ENCODE measurements at places on chromosomes 7 and 10.

GRCh38 chr10:80871083-80871482 is 333.4 kb downstream of the SH2D4B start:
- no peak for DNase-seq

- no peak for DNase-seq
Observed at GRCh38 chr10:124138195-124138882, 44.9 kb upstream of the CHST15 start.

DNA sequence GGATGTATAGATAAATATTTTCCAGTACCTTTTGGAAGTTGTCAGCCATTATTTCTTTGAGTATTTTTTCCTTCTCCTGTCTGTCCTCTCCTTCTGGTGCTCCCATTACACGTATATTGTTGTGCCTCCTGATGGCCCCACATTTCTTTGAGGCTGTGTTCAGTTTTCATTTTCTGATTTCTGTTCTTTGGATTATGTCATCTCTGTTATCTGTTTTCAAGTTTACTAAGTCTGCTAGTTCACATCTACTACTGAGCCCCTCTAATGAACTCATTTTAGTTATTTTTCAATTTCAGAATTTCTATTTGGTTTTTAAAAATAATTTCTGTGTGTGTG is 16.3 kb downstream of the RBM33 start:
- no peak for DNase-seq

GRCh38 chr10:116421815-116422214 is 5.8 kb upstream of the PNLIPRP3 start:
- DNase-seq = no peak

DNA sequence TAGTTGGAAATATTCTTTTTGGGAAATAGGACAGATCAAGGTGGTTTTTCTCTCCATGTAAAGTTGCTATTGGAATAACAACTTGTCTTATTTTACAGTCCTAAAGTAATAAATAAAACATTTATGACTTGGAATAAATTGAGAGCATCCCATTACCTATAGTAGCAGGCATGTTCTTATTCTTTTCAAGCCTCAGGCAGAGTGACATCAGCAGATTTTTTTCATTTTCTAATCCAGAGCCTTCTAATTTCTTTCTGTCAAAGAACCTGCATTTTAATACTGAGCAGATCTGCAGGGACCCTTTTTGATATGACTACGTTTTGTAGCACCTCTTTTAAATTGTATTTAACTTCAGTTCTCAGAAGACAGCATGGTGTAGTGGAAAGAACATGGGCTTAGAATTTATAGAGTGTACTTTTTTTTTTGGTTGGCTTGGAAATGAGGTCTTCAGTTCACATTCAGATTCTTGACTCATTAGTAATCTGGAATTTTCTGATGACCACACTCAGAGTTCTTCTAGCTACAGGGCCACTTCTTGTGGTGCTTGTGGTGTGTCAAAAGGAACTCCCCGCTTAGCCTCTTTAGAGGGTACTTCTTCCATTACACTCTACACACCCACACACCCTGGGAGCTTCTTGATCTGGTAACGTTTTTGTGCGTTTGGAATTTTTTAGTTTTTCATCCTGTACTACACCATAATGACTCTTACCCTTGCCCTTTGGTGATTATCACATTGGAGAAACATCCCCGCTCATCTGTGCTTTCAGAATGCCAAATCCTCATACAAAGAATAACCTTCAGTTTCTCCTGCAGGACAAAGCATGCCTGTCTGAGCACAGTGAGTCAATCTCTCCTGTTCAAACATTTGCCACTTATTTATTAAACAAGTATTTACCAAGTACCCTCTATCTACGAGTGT is 34.6 kb downstream of the AGK start:
- no peak for DNase-seq
